ENCODE measurements at places on chromosomes 5 and 9.
A peak's percentile ranks its signal among the peaks of the same experiment; 100 is the strongest.

DNA sequence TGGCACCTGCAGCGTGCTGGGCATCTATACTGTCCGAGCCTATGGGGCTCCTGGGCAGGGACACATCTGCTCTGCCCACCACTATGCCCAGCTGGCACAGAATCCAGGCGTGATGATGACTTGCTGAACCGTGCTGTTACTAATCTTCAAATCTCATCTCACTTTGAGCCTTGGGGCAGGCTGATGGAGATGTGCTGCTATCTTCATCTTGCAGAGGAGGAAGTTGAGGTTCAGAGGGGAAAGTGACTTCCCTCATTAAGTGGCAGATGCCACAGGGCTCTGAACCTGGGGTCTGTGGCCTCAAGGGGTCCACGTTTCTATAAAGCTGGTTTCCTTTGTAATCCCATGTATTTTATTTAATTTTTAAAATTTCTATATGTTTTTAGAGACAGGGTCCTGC lies 4.7 kb downstream of the SLC2A6 start:
- no peak for DNase-seq

DNA sequence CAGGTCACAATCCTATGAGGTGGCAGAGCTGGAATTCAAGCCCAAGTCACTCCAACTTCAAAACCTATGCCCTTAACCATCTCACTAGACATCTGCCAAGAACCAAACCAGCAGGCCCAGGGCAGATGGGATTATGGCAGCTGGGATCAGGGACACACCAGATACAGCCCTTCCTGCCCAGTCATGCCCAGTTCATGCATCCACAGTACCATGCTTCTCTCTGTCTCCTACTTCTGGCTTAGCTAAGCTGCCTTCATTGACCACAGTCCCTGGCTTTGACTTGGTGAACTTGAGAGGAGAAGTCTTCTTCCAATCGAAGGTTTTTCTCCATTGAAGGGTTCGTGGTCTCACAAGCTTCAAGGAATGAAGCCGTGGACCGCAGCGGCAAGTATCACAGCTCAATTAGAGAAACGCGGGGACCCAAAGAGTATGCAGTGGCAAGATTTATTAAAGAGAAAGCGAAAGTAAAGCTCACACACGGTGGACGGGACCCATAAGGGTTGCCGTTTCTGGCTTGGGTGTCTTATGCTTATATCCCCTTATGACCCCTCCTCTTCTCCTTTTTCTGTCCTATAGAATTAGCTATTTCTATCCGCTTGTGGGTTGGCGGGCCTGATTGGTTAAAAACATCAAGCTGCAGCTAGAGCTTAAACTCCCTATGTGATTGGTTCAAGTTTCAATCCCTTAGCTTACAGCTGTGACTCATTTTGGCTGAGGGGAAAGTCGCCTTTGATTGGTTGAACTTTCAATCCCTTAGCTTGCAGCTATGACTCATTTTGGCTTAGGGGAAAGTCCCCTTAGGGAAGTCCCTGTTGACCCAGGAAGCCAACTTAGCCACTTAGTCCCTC lies 101.2 kb downstream of the TRIM36 start:
- peak; percentile 4 for DNase-seq

DNA sequence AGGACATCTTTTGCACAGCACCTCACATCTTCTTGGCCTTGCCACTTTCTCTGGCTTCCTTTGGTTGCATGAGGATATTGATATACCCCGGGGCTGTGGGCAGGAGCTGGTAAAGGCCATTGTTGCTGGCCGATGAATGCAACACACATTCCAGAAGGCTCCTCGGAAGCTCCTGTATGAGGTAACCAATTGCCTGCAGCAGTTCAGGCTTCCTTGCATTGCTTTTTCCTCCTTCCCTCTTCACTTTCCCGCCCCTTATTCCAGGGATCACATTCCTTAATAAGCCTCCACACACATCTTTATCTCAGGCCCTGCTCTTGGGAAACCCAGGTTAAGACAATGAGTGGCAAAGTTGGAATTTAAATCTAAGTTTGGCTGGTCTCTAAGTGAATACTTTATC lies 505.4 kb upstream of the CLINT1 start:
- DNase-seq: no peak

GRCh38 chr9:109556061-109556460 lies 58.0 kb upstream of the PTPN3 start:
- DNase-seq: no peak

DNA sequence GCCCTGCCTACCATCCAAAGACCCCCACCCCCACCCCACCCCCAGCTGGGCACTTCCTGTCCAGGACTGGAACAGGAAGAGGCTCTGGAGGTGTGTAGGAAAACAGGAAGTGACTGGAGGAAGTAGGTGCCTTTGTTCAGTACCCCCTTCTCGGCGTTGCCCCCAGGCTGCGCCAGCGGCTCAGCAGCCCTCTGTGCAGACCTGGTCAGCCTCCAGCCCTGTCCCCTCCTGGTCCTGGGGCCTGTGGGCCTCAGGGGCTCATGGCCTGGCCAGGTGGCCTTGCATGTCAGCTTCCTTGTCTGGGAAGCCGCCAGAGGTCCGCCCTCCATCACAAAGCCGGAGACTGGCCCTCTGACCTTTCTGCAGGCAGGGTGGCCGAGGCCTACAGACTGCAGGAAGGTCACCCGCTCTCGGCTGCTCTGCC lies 26.0 kb downstream of the FLT4 start:
- DNase-seq: no peak

DNA sequence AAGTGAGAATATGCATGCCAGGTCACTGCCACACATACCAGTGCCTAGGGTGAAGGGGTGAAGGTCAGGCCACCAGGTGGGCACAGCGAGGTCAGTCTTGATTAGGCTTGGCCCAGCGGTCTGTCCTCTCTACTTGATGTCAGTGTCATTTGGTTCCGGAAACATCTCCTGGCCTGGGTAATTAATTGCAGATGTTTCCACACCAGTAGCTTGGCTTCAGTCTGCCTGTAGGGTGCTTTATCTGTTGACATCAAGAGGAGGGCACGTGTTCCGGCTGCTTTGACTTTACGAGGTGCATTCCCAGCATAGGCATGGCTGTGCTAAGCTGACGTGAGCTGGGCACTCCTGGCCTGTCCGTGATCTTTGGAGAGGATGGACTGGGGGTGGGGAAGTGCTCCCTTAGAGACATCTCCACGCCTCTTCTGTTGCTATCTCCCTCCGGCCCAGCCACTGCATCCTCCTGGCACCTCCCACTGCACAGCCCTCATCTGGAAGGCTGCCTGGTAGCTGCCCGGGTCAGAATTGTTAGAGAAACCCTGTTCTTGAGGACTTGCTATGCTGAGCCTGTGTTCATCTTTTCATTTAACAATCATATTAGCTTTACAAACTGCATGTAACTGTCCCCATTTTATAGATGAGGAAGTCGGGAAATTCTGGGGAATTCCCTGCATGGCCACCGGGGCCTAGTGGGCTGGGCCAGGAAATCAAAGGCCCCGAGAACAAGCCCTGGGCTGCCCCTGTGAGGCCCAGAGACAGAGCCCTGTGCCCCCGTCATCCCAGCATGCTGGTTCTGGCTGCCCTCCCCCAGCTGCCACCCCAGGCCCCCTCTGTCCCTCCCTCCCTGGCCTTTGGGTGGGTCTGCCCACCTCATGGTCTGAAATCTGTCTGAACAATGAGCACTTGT lies 29.1 kb downstream of the JADE2 start:
- peak; percentile 19 for DNase-seq

DNA sequence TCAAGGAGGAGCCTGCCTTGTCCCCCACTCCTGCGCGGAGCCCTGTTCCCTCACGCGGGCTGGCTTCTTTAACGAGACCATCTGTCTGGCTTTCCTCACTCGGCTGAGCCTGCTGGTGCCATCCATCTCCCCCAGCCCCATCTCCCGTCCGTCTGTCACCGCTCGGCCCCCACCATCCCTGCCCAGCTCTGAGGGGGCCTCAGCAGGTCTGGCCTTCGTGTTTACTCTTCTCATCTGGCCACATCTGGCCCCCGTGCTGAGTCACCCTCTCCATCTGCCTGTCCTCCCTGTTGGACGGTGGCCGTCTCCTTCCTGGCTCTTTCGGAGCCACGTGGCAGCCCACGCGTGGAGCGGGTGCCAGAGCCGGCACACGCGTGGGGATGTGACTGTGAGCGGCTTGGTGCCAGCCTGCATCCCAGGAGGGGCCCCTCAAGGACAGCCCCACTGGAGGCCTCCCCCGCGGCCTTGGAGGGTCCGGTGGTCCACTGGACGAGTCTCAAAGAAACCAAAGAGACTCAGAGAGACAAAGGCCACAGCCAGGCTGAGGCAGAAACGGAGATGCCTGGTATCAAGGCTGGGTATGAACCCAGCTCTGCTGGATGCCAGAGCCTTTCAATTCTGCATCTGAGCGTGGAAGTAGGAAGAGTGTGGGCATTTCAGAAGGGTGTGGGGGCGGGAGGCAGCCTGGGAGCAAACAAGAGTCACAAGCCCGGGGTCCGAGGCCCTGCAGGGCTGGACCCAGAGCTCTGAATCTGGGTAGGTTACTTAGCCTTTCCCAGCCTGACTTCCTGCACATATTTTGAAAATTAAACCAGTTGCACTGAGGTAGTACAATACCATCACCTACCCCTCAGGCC lies 76.7 kb upstream of the UNC5A start:
- no peak for DNase-seq
